Central memory CD8-positive, alpha-beta T cell (primary cell): ENCODE measurements at places on chromosomes 4 and X.

GRCh38 chrX:130030826-130031225 is 48.4 kb downstream of the BCORL1 start:
- no peaks in the 10 kb centered on the region for H3K4me1 ChIP-seq
- no peak for DNase-seq
- no peaks in the 10 kb centered on the region for H3K27me3 ChIP-seq

DNA sequence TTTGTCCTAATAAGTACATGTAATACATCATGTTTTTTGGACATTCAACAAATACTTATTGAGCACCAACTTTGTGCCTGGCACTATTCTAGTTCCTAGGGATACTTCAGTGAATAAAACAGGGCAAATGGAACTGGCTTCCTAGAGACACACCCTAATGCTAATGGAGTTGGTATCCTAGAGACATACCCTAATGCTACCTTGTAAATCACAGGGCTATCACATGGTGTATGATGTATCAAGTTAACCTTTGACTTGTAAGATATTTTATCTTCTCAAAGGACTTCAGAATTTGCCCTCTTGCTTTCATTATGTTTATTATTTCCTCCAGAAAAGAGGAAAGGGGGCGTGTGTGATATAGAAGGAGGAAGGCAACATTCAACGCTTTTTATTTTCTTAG is 10.1 kb downstream of the GK start:
- H3K4me3 ChIP-seq, result no peak overlapping the region
- H3K4me1 ChIP-seq, result no peaks in the 10 kb centered on the region
- H3K27me3 ChIP-seq, result no peaks in the 10 kb centered on the region
- H3K27ac ChIP-seq, result no peak overlapping the region
- no peak for DNase-seq

- no peak for DNase-seq
- no peak overlapping the region for H3K4me3 ChIP-seq
- peaks cover 14% of the 10 kb centered on the region for H3K36me3 ChIP-seq
These were observed 110.8 kb downstream of the AFF1 start for GRCh38 chr4:87045659-87046058.

GRCh38 chrX:427812-428725 is 41.4 kb upstream of the PPP2R3B start:
- H3K36me3 ChIP-seq, result no peaks in the 10 kb centered on the region
- H3K4me1 ChIP-seq, result no peaks in the 10 kb centered on the region
- no peak overlapping the region for H3K27ac ChIP-seq

DNA sequence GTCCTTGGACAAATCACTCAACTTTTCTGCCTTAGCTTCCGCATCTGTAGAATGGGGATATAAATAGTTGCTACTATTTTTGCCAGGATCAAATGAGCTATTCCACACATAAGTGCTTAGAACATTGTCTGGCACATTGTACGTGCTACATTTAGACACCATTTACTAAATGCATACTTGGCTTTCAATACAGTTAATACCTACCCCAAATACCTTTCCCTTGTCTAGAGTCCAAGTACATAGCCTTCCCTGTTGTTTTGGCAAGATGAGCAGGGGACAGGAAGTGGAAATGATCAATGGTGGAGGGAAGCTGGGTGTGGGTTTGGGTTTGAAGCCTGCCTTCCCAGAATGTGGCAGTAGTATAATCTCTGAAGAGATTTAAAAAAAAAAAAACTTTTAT is 82.0 kb downstream of the CHRDL1 start:
- no peak for DNase-seq
- H3K4me1 ChIP-seq, result no peaks in the 10 kb centered on the region
- H3K27me3 ChIP-seq, result no peaks in the 10 kb centered on the region
- no peak overlapping the region for H3K27ac ChIP-seq

GRCh38 chr4:24850674-24851073 is 55.3 kb downstream of the SOD3 start:
- no peaks in the 10 kb centered on the region for H3K4me1 ChIP-seq
- H3K4me3 ChIP-seq, result no peak overlapping the region
- no peak overlapping the region for H3K27ac ChIP-seq
- no peaks in the 10 kb centered on the region for H3K36me3 ChIP-seq
- no peaks in the 10 kb centered on the region for H3K27me3 ChIP-seq

DNA sequence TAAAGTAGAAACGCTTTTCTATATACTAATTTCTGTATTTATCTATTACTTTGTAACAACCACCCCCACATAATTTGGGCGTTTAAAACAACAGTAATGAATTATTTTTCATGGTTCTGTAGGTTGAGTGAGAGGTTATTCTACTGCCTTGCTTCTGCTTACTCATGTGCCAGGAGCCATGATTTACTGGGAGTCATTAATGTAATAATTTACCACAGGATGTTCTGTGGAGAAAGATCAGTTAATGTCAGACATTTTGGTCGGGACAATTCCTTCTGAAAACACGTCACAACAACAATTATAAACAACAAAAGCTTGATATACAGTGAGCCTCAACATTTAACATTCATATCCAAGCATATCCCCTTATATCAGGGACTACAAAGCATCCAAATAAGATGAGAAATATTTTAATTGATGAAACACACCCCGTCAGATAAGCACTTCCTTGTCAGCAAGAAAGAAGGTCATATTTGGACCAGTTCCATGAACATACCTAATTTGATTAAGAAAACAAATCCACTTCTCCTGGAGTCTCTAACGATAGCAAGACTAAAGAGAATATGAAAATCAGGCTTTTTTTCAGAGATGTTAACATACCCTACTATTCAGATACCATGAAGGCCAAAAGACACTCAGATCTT is 238.5 kb downstream of the PRDM5 start:
- no peak overlapping the region for H3K4me3 ChIP-seq
- no peaks in the 10 kb centered on the region for H3K4me1 ChIP-seq
- no peaks in the 10 kb centered on the region for H3K36me3 ChIP-seq
- no peak for DNase-seq
- peaks cover 8% of the 10 kb centered on the region for H3K27me3 ChIP-seq

- peaks cover 3% of the 10 kb centered on the region for H3K36me3 ChIP-seq
- H3K4me3 ChIP-seq, result no peak overlapping the region
- no peak for DNase-seq
- no peak overlapping the region for H3K27ac ChIP-seq
These were observed 112.4 kb upstream of the LSM6 start for GRCh38 chr4:146063143-146063542.
